Fibroblast of skin of scalp (primary cell): ENCODE measurements at places on chromosomes 6 and 20.
A peak's percentile ranks its signal among the peaks of the same experiment; 100 is the strongest.

DNA sequence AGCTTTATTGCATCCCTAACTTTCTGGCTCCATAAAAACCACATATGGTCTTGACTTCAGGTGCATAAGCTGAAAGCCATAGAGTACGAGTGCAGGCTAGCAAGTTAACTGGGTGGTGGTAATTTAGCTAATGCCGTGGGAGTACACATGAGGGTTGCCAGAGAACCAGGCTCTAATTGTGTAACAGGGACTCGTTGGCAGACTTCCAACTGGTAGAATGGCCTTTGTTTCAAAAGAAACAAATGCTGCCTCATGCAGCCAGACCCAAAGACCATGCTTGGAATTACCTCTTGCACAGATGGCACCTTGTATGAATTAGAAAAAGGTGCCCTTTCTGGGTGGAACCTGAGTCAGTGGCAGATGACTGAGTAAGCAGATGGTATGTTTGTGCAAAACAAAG lies 73.2 kb downstream of the LY86 start:
- peak; percentile 21 for DNase-seq

DNA sequence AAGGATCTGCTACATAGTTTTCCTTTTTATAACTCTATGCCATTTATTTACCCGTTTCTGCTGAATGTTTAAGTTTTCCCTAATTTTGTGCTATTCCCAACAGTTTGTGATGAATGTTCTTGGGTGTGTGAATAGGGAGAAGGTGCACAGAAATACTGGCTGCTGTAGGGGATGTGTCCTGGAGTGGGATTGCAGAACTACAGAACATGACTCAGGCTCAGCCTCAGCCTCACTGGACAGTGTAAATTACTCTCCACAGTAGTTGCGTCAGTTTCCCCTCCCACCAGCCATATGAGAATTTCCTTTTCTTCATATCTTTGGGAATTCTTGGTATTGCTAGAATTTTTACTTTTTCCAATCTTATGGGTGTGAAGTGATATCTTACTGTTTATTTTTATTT lies 57.0 kb downstream of the SLX4IP start:
- peak; percentile 67 for DNase-seq

DNA sequence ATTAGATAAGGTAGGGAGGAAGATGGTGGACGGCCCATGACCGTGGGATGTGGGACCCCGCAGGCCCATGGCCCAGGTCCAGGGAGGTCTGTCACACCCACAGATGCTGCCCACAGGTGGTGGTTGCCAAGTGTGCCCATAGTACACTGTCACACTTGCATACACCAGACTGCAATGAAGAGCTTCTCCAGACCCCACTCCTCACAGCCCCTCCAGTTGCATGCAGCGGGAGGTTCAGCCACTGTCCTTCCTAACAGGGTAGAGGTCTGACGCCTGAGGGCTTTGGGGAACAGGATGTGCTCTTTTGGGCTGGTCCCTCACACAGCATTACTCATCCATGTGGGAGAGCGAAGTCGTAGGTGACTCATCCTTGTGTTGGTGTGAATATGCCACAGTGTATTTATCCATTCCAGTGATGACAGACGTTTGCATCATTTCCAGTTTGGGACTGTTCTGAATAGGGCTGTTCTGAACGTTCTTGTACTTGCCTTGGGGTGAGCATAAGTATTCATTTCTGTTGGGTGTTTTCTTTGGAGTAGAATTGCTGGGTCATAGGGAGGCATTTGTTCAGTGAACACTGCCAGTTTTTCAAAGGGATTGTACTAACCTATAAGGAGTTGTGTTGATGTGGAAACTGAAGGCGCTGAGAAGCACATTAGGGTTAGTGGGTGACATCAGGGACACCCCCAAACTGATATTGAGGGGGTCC lies 10.1 kb upstream of the PYGB start:
- DNase-seq: peak; percentile 100

DNA sequence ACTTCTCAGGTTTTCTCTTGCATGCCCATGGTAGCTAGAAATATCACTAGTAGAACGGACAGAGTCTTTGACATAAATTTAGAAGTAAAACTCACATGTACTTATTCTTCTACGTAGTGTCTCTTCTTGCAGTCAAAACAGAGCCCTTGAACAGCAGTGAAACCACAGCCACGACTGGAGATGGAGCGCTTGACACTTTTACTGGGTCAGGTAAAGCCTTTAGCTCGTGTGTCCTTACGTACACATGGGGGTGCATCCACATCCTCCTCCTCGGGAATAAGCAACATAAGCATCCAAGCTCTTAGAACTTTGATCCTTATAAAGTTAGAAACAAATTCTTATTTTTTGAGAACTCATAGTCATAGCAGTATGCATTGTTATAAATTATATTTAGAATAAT lies 215.3 kb downstream of the EYA4 start:
- no peak for DNase-seq

GRCh38 chr6:155962276-155962675 lies 506.6 kb upstream of the NOX3 start:
- no peak for DNase-seq

- DNase-seq: peak; percentile 98
Measured at GRCh38 chr20:31572701-31573554, 32.2 kb upstream of the ID1 start.

DNA sequence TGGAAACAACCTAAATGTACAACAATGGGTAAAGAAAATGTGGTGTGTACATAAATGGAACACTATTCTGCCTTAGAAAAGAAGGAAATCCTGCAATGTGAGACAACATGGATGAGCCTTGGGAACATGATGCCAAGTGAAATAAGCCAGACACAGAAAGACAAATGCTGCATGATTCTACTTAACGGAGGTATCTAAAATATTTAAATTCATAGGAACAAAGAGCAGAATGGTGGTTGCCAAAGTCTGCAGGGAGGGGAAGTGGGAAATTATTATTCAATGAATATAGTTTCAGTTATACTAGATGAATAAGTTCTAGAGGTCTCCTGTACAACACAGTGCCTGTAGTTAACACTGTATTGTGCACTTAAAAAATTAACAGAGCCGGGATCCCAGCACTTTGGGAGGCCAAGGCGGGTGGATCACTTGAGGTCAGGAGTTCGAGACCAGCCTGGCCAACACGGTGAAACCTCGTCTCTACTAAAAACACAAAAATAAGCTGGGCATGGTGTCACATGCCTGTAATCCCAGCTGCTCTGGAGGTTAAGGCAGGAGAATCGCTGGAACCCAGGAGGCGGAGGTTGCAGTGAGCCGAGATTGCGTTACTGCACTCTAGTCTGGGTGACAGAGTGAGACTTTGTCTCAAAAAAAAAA lies 71.4 kb upstream of the SNX9 start:
- no peak for DNase-seq

GRCh38 chr20:24677626-24678315 lies 208.3 kb downstream of the SYNDIG1 start:
- no peak for DNase-seq

DNA sequence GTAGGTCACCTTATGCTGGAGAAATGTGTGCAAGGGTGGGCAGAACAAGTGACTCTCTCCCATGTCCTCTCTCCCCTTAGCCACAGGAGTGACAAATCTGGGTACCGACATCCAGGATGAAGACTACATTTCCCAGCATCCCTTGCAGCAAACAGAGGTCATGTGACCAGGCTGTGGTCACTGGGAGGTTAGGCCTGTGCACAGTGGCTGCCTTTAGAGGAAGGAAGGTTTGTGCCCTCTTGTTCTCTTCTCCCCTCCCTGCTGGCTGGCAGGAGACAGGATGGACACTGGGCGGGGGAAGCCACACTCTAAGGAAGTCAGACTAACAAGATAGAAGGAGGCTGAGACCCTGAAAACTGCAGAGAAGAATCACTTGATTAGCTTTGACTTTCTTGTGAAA lies 360.2 kb downstream of the PREX1 start:
- DNase-seq: no peak

DNA sequence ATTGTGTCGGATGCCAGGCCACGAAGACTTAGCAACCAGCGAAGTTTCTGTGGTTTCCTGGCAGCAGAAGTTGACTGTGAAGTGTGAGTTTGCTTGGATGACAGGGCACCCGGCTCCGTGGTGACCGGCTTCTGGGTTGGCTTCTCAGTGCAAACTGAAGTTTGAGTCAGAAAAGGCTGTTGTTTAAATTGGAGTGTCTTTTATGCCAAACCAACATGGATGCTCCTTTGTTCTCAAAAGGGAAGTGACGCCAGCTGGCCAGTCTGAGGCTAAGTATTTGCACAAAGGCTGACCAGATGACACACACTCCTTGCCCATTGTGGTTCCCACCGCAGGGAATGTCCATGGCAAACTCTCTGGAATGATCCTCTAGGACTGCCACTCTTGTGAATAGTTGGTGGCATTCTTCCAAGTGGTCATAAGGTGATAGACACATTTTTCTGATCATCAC lies 164.8 kb upstream of the QKI start:
- DNase-seq: peak; percentile 12

DNA sequence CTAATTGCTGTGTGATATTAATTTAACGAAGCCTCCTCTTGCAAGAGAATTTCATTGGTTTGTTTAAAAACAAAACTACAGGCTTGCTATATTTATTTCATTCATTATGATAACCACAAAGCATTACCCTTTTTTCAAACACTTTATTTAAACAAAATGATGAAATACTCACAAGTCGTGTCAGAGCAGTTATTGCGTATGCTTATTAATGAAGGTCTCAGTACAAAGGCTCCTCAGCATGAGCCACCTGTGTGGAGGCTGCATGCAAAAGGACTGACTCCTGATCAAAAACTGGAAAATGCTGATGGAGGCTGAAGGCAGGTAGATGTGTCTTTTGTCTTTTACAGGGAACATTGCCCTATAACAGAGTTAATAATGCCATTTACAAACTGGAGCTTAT lies 130.5 kb downstream of the CRYBG1 start:
- no peak for DNase-seq

DNA sequence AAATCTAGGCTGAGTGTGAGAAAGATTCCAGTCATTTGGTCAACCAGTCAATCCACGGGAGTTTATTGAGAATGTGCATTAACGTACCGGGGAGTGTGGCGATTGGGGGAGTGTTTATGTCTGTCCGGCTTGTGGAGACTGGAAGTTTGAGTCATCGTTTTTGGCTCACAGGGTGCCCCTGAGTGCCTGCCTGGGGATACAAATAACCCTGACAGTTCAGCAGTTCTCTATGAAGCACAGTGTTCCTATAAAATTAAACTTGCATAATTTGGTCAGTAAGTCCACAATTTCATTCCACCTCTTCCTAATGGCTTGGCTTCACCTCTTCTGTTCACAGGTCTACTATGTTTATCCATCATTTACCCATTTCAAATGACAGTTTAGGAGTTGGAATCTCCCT lies 72.6 kb upstream of the PLEKHG1 start:
- no peak for DNase-seq

GRCh38 chr6:104623052-104623690 lies 236.5 kb downstream of the HACE1 start:
- DNase-seq: no peak

- no peak for DNase-seq
Measured at GRCh38 chr6:12811519-12811918, 95.0 kb downstream of the PHACTR1 start.

DNA sequence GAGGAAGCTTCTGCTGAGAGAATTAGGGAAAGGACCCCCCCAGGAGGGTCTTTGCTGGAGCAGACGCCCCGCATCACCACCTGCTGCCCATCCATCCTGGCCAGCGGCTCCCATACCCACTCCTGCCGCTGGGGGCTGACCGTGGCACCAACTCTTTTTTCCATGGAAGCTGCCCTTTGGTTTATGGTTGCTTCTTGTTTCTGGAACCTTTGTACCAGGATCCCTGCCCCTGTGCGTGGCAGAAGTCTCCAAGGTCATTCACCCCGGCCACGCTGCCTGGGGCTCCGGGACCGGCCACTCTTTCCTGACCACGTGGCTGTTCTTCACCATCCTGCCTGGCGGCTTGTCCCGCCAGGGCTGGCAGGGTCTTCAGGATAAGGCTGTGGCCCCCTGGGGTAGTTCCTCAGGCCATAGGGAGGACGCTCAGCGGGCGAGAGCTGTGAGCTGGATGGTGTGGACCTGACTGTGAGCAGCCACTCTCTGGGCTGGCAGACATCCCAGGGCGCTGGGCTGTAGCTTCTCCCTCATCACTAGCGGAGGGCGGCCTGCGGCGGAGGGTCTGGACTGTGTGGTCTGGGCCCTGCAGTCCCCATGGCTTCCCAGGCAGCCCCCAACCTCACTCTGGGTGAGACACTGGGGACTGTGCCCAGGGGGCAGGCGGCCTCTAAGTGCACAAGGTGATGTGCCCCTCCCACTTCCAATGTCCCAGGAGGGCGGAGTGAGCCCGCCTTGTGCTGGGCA lies 22.8 kb upstream of the RBBP8NL start:
- no peak for DNase-seq

DNA sequence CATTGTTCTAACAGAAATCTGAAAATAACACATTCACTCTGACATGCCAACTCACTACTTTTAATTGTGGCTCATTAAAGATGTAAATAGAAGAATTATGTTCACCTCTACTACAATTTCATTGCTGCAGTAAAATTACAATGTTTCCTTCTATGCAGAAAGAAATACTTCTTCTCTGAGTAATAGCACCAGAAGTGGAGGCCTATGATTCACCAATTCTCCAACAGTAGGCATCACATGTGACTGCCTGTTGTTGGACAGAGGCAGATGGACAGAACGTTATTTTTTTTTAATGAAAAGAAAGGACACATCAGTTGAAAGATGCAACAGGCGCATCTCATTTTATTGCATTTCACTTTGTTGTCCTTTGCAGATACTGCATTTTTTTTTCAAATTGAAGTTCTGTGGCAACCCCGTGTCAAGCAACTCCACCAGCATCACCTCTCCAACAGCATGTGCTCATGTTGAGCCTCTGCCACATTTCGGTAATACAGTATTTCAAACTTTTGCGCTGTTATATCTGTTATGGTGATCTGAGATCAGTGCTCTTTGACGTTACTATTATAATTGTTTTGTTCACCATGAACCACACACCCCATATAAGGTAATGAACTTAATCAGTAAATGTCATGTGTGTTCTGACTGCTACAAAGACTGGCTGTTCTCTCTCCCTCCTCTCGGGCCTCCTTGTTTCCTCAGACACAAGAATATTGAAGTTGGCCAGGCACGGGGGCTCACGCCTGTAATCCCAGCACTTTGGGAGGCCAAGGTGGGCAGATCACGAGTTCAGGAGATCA lies 121.4 kb downstream of the ATXN1 start:
- DNase-seq: peak; percentile 81

- DNase-seq: no peak
Measured at GRCh38 chr20:54920491-54920890, 445.1 kb downstream of the DOK5 start.

GRCh38 chr20:39103732-39104131 lies 141.6 kb downstream of the DHX35 start:
- peak; percentile 10 for DNase-seq

GRCh38 chr6:109979033-109979921 lies 1.2 kb downstream of the GPR6 start:
- DNase-seq: no peak

- no peak for DNase-seq
Measured at GRCh38 chr6:10725044-10725443, 2.2 kb downstream of the TMEM14C start.

GRCh38 chr6:2108700-2109306 lies 136.6 kb downstream of the GMDS start:
- no peak for DNase-seq

- DNase-seq: no peak
Measured at GRCh38 chr6:100458841-100459591, 5.7 kb downstream of the SIM1 start.

GRCh38 chr6:100618351-100618671 lies 153.6 kb upstream of the SIM1 start:
- DNase-seq: no peak

- DNase-seq: no peak
Measured at GRCh38 chr20:8938532-8938931, 130.4 kb upstream of the PLCB4 start.
